ENCODE measurements at places on chromosomes 16 and 17.
A peak's percentile ranks its signal among the peaks of the same experiment; 100 is the strongest.

DNA sequence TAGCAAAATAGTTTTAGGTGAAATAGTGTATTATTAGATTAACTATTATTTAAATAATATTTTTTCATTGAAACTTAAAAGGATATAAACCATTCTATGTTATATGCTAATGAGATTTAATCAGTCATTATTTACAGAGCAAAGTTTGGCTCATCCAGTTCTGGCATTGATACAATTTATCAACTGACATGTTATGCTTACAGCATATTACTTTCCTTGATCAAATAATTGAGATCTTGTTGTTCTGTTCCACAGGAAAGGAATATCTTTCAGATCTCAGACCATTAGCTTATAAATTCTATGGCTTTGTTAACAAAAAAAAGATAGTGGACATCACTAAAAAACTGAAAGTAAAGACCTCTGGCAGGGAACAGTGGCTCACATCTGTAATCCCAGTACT is 403.0 kb downstream of the ZFHX3 start:
- DNase-seq, result no peak

DNA sequence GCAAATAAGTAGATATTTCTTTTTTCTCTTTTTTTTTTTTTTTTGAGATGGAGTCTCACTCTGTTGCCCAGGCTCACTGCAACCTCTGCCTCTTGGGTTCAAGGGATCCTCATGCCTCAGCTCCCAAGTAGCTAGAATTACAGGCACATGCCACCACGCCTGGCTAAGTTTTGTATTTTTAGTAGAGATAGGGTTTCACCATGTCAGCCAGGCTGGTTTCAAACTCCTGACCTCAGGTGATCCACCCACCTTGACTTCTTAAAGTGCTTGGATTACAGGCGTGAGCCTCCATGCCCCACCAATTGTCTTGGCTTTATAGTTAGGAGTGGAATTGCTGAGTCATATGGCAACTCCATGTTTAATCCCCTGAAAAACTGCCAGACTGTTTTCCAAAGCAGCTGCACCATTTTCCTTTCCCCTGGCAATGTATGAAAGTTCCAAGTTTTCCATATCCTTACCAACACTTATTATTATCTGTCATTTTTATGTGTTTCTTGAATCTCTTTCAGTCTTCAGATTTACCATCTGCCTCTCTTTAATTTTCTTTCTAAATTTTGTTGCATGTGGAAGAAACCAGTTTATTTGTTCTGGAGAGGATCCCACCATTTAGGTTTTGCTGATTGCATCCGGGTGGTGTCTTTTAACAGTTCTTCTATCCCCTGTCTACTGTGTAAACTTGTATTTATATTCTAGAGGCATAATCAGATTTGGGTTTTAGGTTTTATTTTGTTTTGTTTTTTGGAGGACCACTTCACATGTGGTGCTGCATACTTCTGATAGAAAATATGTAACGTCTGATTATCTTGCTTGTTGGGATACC is 9.9 kb upstream of the CES3 start:
- peak; percentile 53 for DNase-seq

DNA sequence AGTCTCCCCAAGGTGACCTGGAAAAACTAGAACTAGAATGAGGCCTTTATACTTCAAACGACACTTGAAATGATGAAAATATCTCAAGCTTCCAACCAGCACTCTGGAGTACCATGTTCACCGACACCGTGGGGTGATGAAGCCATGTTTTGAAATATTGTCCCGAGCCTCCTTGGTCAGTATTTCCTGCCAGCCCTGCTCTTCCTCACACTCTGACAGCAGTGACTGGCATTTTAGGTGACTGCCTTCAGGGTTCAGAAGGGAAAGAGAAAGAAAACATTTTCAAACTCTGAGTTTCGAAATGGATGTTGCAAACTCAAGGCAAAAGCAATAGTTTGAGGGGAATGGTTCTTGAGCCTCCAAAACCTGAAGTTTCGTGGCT is 39.3 kb upstream of the IRX6 start:
- no peak for DNase-seq

DNA sequence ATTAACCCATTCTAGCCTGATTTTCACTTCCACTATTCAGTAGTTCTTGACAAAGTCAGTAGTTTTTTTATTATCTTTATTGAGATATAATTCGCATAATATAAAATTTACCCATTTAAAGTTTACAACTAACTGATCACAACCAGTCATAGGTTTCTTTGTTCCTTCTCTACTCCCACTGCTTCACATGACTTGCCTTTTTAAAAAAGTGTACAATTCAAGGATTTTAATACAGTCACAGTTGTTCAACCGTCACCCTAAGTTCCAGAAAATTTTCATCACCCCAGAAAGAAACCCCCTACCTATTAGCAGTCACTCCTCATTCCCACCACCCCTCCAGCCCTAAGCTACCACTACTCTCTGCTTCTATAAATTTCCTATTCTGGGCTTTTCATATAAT is 162.5 kb downstream of the TRIM37 start:
- DNase-seq, result no peak

DNA sequence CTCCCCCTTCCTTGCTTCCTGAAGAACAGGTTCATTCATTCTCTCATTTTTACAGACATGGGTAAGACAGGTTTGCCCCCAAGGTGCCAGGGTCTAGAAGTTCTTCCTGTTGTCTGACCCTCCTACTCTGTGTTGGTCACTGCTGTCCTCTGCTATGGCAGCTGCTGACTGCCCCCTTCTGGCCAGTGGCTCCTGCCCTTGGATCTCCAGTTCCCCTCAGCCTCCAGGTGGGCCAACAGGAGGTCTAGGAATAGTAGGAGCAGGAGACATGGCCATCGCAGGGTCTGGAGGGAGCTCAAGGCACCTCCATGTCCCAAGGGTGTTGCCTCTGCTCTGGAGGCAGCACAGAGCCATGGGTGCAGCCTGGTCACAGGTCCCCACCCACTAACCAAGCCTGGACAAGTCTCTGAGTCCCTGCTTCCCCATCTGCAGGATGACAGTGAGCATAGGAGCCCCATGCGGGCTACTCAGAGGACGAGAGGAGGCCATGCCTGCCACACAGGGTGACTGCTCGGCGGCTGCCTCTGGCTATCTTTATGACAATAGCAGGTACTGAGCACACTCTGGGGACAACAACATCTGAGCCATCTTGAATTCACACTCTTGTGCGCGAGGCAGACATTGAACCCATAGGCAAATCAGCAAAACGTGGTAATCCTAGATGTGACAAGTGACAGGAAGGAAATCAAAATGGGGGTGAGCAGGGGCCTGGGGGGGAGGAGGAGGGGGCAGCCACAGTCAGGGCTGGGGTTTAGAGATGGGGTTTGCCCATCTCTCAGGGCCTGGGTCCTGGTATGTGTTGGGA is 27.0 kb upstream of the NXPH3 start:
- peak; percentile 91 for DNase-seq
